ENCODE measurements at places on chromosomes 7 and 10.

DNA sequence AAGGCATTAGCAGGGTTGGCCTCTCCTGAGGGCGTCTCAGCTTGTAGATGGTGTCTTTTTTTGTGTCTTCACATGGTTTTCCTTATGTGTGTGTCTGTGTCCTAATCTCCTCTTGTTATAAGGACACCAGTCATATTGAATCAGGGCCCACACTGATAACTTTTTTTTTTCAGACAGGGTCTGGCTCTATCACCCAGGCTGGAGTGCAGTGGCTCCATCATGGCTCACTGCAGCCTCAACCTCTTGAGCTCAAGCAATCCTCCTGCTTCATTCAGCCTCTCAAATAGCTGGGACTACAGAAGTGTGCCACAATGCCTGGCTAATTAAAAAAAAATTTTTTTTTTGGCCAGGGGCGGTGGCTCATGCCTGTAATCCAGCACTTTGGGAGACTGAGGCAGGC is 41.3 kb upstream of the KMT2C start:
- H3K4me3 ChIP-seq, result no peak overlapping the region
- no peaks in the 10 kb centered on the region for H3K4me1 ChIP-seq
- H3K27ac ChIP-seq, result no peak overlapping the region
- no peaks in the 10 kb centered on the region for H3K36me3 ChIP-seq
- H3K27me3 ChIP-seq, result no peaks in the 10 kb centered on the region

DNA sequence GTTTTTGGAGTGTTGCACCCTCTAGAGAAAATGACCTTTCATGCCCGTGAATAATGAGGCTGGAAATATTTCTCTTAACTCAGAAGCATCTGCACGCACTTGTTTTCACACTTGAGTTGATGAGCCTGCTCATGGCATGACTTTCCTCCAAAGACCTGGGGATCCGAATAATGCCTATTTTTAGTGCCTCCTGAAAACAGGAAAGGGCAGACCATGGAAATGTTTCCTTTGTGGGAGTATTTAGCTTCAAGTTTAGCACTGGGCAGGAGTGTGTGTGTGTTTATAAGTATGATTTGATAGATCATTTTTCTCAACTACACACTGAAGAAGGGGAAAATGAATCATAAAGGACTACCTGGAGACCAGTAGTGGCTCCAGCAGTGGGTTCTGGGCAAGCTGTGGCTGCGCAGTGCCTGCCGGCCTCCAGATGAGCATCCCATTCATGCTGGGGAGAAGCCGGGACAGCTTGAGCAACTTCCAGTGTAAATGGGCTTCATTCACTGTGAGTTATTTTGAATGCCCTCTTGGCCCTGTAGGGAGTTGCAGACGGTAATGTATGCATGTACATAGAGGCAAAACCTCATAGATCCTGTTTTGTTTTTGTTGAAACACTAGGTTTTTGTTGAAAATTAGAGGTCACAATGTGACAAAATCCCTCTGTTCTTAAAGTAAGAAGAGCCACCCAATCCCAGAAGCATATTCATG is 117.8 kb upstream of the INSYN2A start:
- peaks cover 19% of the 10 kb centered on the region for H3K4me1 ChIP-seq
- no peaks in the 10 kb centered on the region for H3K36me3 ChIP-seq

DNA sequence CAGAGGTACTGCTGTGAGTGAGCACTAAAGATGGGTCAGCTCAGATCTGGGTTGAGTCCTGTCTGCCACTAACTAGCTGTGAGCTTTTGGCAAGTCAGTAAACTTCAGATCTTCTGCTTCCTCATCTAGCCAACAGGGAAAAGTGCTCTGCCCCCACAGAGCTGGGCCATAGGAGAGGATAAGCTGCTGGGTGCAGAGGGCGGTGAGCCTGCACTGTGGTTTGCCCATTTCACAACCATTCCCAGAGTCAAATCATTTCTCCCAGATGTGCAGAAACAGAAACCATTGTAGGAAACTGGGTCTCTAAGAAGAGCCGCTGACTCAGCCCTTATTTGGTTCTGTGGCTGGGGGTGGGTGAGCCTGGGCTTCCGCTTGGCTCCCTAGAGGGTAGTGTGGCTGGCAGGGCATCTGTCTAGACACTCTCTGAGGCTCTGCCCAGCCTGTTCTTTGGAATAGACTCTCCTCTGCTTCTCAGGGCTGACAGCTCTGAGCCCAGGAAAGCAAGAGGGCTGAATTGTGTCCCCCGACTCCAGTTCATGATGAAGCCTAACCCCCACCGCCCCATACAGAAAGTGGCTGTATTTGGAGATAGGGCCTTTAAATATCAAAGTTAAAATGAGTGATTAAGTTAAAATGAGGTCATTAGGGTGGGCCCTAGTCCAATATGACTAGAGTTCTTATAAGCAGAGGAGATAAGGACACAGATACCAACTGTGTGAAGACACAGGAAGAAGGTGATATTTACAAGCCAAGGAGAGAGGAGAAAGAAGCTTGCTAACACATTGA is 29.5 kb upstream of the ARHGAP22 start:
- H3K36me3 ChIP-seq, result no peaks in the 10 kb centered on the region
- H3K4me1 ChIP-seq, result no peaks in the 10 kb centered on the region
- no peak overlapping the region for H3K4me3 ChIP-seq
- DNase-seq, result peak; percentile 33
- H3K27ac ChIP-seq, result no peak overlapping the region

DNA sequence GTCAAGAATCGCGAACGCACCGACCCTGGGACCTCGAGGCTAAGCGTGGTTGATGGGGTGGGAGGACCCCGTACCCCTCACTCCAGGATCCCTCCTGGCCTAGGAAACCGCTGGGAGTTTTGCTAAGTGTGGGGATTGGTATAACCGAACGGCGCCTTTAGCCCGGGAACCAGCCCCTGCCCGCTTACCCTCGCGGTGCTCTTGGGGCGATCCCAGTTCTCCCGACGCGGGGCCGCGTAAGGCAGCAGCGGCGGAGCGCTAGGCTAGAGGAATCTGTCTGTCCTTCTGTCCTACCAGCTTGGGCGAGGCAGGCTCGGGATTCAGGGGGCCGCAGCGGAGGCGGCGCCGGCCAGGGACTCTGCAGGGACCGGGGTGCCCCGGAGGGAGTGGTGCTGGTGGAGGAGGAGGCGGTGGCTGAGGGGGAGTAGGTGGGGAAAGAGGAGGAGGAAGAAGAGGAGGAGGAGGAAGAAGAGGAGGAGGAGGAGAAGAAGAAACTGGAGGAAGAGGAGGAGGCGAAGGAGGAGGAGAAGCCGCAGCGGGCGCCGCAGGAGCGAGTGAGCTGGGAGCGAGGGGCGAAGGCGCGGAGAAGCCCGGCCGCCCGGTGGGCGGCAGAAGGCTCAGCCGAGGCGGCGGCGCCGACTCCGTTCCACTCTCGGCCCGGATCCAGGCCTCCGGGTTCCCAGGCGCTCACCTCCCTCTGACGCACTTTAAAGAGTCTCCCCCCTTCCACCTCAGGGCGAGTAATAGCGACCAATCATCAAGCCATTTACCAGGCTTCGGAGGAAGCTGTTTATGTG is 439 bp upstream of the EMX2 start:
- H3K27ac ChIP-seq, result no peak overlapping the region
- H3K27me3 ChIP-seq, result peaks cover 89% of the 10 kb centered on the region
- peaks cover 28% of the 10 kb centered on the region for H3K4me1 ChIP-seq
- no peak overlapping the region for H3K4me3 ChIP-seq

DNA sequence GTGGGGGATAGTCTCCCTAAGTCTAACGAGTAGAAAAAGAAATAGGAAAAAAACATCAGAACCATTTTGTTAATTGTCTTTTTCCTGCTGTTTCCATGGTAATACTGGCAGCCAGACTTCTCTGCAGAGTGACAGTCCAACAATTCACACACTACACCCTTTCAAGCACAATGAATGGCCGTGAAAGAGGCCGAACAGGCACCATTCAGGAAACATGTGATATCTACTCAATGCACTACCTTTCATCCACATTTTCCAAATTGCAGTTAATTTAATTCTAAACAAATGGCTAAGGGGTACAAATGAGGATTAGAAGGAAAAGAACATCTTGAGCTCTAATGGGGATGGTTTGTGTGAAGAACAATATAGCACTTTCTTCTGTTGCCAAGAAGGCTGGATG is 358.5 kb upstream of the ANKRD30A start:
- DNase-seq, result peak; percentile 26
- H3K4me3 ChIP-seq, result no peak overlapping the region
- H3K36me3 ChIP-seq, result no peaks in the 10 kb centered on the region

GRCh38 chr10:130484468-130485180 is 348.4 kb downstream of the GLRX3 start:
- no peak overlapping the region for H3K27ac ChIP-seq
- no peaks in the 10 kb centered on the region for H3K36me3 ChIP-seq
- no peak overlapping the region for H3K4me3 ChIP-seq
- DNase-seq, result no peak
- peaks cover 2% of the 10 kb centered on the region for H3K27me3 ChIP-seq
- no peaks in the 10 kb centered on the region for H3K4me1 ChIP-seq
